Frontal cortex (tissue), 4 donors: ENCODE measurements at places on chromosomes 12 and 14.

DNA sequence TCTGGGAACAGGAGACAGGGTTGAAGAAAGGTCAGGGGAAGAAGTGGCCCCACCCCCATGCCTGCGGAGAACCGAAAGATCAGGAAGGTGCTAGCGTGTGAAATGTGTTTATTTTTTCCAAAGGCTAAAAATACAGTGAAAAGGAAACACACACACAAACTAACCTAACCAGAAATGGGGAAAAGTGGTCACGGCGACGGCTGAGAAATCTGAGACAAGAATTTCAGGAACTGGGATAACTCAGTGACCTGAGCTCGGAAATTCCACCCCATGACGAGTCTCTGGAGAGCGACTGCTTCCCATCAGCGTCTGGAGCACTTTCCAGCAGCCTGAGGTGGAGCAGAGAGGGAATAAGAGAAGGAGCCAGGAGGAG lies 16.6 kb upstream of the RND1 start:
- DNase-seq: no peak

DNA sequence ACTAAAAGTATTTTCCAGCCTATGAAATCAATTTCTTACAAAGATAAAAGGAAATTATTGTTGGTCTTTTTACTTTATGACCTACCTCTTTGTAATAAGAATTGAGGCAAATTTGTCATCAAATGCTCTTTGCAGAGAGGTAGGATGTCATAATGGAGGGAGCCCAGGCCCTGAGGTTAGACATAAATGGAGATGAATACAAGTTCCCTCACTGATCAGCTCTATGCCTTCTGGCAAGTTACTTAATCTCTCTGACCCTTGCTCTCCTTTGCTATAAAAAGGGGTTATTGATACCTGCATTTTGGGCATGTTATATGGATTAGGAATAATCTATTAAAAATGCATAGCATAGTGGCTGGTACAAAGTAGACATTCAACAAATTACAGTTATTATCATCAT lies 146.9 kb upstream of the KRR1 start:
- DNase-seq: no peak

- no peak for DNase-seq
Observed at GRCh38 chr14:43204816-43205215, 1302.3 kb downstream of the FSCB start.

GRCh38 chr14:61701946-61702345 lies 6.6 kb downstream of the HIF1A start:
- DNase-seq: no peak

DNA sequence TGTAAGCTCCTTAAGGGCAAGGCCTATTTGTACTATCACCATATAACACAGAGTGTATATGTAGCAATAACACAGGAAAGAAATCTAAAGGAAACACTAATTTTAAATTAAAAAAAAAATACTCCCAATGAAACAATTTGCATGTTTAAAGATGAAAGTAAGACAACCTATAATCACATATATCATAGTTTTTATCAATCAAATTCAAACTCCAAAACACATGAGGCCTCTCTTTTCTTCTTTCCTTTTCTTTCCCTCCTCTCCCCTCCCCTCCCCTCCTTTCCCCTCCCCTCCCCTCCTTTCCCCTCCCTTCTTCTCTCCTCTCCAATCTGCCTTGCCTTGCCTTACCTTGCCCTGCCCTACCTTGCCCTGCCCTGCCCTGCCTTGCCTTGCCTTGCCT lies 405.8 kb upstream of the RPL10L start:
- DNase-seq: no peak

- DNase-seq: no peak
Observed at GRCh38 chr14:50058113-50058512, 58.3 kb downstream of the VCPKMT start.

DNA sequence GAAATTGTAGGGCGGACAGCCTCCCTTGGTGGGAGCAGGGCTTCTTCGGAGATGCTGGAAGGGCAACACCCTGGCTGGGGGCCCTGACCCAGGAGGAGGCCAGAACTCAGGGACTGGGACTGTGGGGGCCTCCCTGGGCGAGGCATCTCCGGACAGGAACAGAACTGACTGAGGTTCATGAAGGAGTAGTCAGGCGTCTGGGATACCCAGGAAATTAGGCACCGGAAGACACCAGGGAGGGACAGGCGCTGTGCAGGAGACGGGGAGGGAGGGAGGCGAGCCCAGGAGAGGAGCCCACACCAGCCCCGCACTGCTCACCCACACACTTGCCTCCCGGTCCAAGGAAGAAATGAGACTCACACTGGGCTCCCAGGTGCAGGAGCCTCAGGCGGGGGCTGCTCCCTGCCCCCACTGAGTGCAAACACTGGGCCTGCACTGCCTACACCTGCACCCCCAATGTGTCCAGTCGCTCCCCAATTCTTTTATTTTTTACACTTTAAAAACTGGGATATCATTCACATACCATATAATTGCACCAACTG lies 262.6 kb upstream of the SFSWAP start:
- DNase-seq: no peak

GRCh38 chr14:100107236-100107635 lies 42.0 kb downstream of the EVL start:
- DNase-seq: no peak

DNA sequence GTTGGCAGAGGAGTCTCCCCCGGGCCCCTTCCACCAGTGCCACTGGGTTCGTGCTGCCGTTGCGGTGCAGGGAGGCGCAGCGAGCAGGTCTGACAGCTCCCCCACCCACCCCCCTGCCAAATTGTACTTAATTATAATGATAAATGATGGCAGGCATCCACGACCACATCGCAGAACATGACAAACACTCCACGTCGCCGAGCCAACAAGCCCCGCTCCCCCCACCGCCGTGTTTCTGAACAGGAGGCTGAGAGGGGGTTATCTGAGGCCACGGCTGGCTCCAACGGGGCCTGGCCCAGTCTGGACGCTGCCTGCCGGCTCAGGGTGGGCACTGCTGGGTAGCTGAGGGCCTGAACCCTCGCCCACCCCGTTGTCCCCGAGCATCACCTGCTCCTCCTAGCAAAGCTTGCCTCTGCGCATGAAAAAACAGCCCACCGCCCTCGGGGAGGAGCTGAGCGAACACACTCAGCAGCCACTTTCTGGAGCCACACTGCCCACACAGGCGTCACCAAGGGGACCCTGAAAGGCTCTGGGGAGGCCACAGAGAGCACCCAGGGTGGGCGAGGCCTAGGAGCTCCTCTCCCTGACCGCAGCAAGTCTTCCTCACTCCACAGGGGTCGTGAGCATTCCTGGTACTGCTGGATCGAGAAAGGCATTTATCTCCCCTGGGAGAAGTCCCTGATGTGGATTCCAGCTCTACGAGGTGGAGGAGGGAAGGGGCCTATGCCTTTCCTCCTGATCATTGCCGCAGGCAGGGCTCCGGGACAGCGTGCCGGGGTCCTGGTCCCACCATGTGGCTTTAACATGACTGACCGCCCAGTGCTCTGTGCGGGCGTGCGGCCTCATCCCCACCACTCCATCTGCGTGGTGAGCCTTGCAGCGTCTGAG lies 35.4 kb upstream of the DIO3 start:
- DNase-seq: no peak

GRCh38 chr12:19181666-19182426 lies 52.3 kb downstream of the PLEKHA5 start:
- no peak for DNase-seq

GRCh38 chr12:66051361-66051760 lies 79.2 kb downstream of the LLPH start:
- no peak for DNase-seq

- no peak for DNase-seq
Observed at GRCh38 chr14:77667331-77667730, 40.5 kb downstream of the ALKBH1 start.

DNA sequence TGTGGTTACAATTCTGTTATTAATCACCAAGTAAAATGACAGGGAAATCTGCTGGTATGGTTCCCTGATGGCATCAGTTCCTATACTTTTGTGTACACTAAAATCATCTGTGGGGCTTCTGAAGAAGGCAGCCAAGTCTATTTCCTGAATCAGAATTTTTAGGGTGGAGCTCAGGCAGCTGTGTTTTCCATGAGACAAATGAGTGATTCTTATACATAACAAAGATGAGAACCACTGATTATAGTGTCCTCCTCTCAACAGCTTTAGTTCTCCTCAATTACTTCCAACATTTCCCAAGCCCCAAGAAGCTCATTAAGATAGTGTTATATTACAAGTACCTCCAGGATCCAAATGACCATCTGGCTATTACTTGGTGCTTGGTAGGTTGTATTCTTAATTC lies 64.5 kb upstream of the USP44 start:
- DNase-seq: no peak

DNA sequence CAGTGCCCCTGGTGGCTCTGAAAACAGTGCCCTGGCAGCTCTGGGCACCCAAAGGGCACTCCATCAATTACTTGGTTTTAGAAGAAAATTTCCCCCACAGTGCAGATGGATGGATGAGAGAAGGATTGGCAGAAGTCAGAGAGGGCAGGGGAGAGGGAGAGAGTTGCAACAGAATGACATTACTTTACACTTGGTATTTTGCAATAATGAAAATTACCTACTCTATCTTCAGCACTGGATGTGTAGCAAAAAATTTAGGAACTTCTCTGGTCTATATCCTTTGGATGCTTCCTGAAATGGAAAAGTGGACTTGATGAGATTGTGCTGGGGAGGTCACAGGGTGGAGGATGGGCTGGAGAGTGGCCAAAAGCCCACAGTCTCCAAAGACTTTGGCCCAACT lies 193.2 kb downstream of the CHST11 start:
- DNase-seq: no peak

- no peak for DNase-seq
Observed at GRCh38 chr14:57254884-57255283, 13.8 kb downstream of the EXOC5 start.

DNA sequence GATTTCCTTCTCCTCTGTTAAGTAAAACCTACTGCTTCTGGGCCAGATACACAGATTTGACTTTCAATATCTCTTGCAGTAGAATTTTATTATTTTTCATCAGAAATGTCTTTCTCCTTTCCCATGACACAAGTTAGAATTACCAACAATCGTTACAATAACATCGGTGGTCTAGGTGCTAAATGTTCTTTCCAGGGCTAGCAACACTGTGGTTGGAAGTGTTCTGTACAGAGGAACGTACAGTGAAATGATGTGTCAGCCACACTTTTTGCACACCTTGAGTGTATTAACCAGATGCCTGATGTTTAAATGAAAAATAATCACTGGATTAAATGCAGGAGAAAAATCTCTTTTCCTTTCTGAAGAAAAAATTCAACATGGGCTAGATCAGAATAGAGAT lies 27.7 kb upstream of the KLRD1 start:
- DNase-seq: no peak
